ENCODE measurements at places on chromosomes 7 and 10. TPM values are rescaled to one million over a fixed set of nuclear protein-coding genes. Genes with fewer than 3 reads are reported as not detected.

DNA sequence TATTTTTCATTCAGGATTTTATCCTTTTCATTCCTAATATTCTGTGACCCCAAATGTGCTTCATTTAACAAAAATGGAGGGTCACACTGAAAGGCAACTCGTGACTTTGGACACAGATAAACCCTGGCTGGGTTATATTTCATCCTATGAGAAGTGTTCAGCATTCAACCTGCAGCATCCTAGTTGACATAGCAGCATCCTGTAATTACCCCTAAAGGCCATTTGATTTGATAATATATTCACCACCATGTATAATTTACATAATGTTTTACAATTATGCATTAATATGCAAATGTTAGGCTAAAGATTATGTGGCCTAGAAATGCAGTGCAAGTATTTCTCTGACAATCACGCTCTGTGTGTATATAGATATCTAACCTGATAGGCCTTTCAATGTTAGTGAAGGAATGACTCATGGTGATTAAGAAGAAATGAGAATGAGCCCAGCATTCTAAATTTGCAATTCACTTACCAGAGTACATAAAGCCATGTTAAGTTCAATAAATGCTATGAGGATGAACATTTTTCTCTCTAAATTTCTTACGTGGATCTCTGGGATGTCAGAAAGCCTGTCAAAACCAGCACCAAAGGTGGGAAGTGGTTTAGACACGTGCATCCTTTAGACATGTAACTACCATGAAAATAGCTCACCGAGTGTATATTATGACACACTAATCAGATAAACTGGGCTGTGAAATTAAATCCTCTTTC lies 337.7 kb upstream of the AOAH start:
- H3K36me3 ChIP-seq: no peaks in the 10 kb centered on the region
- no peak for DNase-seq
- no peak overlapping the region for H3K4me3 ChIP-seq
- no peaks in the 10 kb centered on the region for H3K27me3 ChIP-seq

GRCh38 chr10:132417257-132417910 lies 20.4 kb downstream of the PWWP2B start:
- peaks cover 31% of the 10 kb centered on the region for H3K4me1 ChIP-seq
- H3K4me3 ChIP-seq: no peak overlapping the region
- no peaks in the 10 kb centered on the region for H3K36me3 ChIP-seq
- no peak for DNase-seq
- H3K27me3 ChIP-seq: no peaks in the 10 kb centered on the region
- H3K27ac ChIP-seq: peak overlapping the region; percentile 7

The TSPAN13 gene
- 4.4 TPM for total RNA-seq

- no peak for DNase-seq
- H3K36me3 ChIP-seq: no peaks in the 10 kb centered on the region
- no peak overlapping the region for H3K4me3 ChIP-seq
- H3K27ac ChIP-seq: no peak overlapping the region
- H3K4me1 ChIP-seq: no peaks in the 10 kb centered on the region
Measured at GRCh38 chr7:39421661-39422060, 144.5 kb upstream of the YAE1 start.

- H3K27me3 ChIP-seq: no peaks in the 10 kb centered on the region
- no peak for DNase-seq
- H3K36me3 ChIP-seq: no peaks in the 10 kb centered on the region
- H3K27ac ChIP-seq: no peak overlapping the region
- H3K4me3 ChIP-seq: no peak overlapping the region
Measured at GRCh38 chr7:136245327-136246004, 268.3 kb upstream of the MTPN start.

DNA sequence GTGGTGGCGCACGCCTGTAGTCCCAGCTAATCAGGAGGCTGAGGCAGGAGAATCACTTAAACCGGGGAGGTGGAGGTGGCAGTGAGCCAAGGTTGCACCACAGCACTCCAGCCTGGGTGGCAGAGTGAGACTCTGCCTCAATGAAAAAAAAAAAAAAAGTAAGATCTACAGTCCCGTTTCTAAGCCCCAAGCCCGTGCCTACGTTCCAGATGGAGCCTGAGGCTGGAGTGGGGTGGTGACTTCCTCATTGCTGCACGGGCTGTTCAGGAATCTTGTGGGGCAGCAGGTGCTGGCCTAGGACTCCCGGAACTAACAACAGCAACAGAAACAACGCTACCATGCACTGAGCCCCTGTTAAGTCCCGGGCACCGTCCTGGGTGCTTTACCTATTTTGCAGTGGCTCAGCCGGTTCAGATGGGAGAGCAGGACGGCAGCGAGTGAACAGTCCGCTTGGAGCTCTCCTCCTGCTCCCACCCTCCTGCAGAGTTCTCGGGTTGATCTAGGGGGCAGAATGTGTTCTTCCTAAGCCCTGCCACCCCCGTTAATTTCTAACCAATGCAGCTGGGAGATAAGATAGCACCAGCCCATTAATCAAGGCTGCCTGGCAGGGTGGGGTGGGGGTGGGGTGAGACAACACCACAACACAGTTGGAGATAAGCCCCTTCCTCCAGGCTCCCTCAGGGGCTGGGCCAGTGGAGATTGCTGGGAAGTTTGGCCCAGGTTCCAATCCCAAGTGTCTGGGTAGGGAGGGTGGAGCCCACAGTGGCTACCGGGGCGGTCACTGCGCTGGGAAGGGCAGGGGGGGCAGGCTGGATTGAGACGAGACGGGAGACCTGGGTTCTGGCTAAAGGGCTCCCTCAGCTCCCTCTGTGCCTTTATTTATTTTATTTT lies 17.0 kb upstream of the SFRP5 start:
- H3K27ac ChIP-seq: no peak overlapping the region
- H3K36me3 ChIP-seq: no peaks in the 10 kb centered on the region
- DNase-seq: no peak
- peaks cover 4% of the 10 kb centered on the region for H3K27me3 ChIP-seq
- H3K4me3 ChIP-seq: no peak overlapping the region

DNA sequence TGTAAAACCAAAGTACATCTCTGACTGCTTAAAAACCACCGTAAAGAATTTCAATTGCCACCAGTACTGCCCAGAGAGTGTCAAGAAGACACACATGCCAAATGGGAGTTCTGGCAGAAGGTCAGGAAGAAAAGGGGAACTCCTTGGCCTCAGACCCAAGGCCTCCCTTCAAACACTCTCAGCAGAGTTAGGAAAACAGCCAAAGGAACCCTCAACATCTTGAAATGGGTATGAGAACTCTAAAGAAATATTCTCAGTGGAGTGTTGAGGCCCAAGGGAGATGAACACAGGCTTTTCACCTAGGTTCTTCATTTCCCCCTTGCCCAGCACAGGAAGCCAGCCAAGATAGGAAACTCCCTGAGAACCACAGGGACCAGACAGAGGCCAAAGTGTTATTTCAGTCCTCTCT lies 96.1 kb upstream of the ASAH2 start:
- no peak overlapping the region for H3K27ac ChIP-seq
- no peaks in the 10 kb centered on the region for H3K4me1 ChIP-seq
- DNase-seq: no peak
- no peaks in the 10 kb centered on the region for H3K27me3 ChIP-seq
- no peak overlapping the region for H3K4me3 ChIP-seq

The AKR1B15 gene
- not detected for total RNA-seq

- H3K36me3 ChIP-seq: no peaks in the 10 kb centered on the region
Measured at GRCh38 chr10:62249957-62250356, 18.7 kb downstream of the RTKN2 start.

GRCh38 chr10:44965104-44965503 lies 5.5 kb downstream of the RASSF4 start:
- H3K4me1 ChIP-seq: peaks cover 60% of the 10 kb centered on the region
- H3K27ac ChIP-seq: peak overlapping the region; percentile 39
- no peaks in the 10 kb centered on the region for H3K36me3 ChIP-seq
- H3K27me3 ChIP-seq: no peaks in the 10 kb centered on the region
- H3K4me3 ChIP-seq: no peak overlapping the region
- DNase-seq: no peak

DNA sequence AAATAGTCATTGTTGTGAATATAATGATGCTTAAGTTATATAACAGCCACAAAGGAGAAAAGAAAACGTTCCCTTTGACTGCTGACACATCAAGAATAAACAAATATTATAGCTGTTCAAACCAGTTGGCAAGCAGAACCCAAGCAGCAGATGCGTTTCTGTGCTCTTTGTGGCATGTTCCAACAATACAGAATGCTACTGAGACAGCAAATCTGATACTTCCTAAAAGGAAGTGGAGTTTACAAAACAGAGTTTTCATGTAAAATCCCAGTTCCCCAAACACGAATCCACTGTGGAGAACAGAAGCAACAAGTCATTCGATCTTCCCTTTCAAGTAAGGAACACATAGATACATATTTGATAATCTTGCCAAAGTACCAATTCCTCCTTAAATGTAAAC lies 170.9 kb upstream of the ASAH2 start:
- DNase-seq: no peak
- peaks cover 5% of the 10 kb centered on the region for H3K4me1 ChIP-seq
- no peak overlapping the region for H3K27ac ChIP-seq
- H3K4me3 ChIP-seq: no peak overlapping the region

- no peaks in the 10 kb centered on the region for H3K4me1 ChIP-seq
- no peak overlapping the region for H3K4me3 ChIP-seq
- no peaks in the 10 kb centered on the region for H3K27me3 ChIP-seq
- H3K36me3 ChIP-seq: no peaks in the 10 kb centered on the region
- DNase-seq: no peak
Measured at GRCh38 chr7:76285604-76286374, 16.7 kb upstream of the HSPB1 start.

- H3K27ac ChIP-seq: no peak overlapping the region
- no peaks in the 10 kb centered on the region for H3K4me1 ChIP-seq
- H3K4me3 ChIP-seq: no peak overlapping the region
- H3K27me3 ChIP-seq: no peaks in the 10 kb centered on the region
- no peak for DNase-seq
Measured at GRCh38 chr10:123389520-123389919, 235.3 kb downstream of the BUB3 start.

DNA sequence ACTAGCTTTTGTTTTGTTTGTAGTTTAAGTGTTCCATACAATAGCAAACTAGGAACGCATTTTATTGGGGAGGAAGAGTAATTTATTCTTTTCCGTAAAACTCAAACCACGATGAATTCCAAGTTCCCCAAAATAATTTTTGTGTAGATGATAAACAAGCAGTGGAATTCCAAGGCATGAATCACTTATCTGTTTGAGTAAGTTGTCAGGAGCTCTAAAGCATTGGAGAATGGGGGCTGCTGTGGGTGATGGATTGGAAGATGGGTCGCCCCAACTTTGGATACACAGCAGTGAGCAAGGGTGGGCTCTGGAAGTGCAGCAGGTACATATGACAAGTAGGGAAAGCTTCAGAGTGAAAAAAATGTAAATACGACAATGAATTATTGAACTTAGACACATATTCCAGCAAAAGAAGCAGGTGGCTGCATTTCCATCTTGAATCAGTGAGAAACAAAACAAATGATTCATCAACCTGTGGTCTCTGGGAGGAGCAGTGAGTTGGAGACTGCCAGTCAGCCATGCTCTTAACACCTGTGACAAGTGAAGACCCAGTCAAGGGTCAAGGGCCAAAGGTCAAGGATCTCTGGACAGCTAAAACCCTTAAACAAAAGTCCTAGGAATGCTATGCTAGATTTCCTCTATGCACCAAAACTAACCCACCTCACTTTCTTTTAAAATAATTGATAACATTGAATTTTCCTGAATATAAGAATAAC lies 34.2 kb upstream of the ADRB1 start:
- H3K27ac ChIP-seq: no peak overlapping the region
- H3K4me3 ChIP-seq: no peak overlapping the region
- no peak for DNase-seq

- peaks cover 11% of the 10 kb centered on the region for H3K4me1 ChIP-seq
- H3K36me3 ChIP-seq: no peaks in the 10 kb centered on the region
- no peak overlapping the region for H3K4me3 ChIP-seq
- DNase-seq: no peak
- no peaks in the 10 kb centered on the region for H3K27me3 ChIP-seq
Measured at GRCh38 chr10:97518301-97519043, 19.7 kb downstream of the UBTD1 start.

Measured in ascending aorta (tissue), 2 donors.